ENCODE measurements at places on chromosomes 13 and 19.

DNA sequence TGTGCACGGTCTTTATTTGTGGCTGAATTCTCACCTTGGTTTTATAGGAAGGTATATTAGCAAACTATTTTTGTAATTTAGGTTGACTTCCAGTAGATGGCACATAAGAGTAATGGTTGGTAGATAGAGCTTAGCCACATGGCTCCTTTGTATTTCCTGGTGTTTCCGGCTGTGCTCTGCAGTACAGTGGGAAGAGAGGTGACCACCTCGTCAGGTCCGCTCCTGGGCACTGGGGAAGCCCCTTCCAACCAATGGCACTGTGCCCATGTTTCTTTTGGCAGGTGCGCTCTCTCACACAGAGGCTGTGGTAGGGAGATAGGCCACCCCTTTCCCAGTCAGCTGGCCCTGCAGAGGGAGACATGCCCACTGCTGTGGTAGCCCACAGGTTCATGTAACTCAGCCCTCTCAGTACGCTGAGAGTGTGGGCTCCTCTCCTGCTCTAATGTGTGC is 74.3 kb upstream of the ATP12A start:
- no peak for DNase-seq

- DNase-seq, result no peak
Measured at GRCh38 chr13:47556703-47557102, 444.4 kb downstream of the SUCLA2 start.

DNA sequence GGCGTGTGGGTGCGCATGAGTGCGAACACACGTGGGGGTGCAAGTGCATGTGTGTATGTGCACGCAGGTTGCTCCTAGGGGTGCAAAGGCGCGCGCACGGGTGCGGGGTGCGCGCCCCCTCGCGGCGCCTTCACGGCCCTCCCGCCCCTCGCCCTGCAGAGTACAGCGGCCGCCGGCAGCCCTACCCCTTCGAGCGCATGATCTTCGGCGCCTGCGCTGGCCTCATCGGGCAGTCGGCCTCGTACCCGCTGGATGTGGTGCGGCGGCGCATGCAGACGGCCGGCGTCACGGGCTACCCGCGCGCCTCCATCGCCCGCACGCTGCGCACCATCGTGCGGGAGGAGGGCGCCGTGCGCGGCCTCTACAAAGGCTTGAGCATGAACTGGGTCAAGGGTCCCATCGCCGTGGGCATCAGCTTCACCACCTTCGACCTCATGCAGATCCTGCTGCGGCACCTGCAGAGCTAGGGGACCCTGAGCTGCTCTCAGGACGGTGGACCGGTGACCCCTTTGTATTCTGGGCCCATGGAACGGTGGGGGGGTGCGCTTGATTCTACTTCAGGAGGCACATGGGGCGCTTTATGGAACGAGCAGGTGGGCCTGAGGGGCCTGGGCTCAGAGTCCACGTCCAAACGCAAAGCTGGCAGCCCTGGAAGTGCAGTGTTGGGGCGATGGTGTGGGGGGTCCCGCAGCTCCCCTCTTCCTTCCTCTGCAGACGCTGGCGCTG is 27.7 kb downstream of the TMEM161A start:
- DNase-seq, result peak; percentile 45

- peak; percentile 60 for DNase-seq
Measured at GRCh38 chr13:111388851-111389500, 68.5 kb downstream of the TEX29 start.

DNA sequence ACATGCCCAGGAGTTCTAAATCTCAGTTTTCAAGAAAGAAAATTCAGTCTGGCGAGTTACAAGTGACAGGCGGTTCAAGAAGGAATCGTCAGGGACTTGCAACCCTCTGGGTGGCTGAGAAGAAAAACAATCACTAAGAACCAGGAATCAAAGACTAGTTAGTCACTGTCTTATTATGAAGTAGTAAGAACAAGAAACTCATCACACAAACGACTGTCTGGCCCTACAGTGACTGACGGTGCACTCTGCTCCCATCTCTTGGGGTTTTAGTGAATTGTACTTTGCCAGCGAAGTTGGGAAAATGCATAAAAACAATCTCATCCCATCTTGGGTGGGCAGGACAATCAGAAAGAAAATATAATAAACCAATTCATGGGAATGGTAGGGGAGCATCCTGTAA is 63.7 kb upstream of the SACS start:
- no peak for DNase-seq

DNA sequence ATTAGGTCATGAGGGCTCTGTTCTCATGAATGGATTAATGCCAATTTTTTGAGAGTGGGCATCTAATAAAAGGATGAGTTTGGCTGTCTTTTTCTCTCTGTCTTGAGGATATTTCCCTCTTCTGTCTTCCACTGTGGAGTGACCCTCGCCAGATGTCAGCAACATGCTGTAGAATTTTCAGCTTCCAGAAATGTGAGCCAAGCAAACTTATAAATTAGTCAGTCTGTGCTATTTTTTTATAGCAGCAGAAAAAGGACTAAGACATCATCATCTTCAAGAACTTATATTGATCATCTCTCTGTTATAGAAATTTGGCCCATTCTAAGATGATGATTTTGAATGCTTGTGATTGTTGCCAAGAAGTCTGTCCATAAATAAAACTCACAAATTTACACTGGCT is 431.4 kb downstream of the FGF9 start:
- no peak for DNase-seq

GRCh38 chr13:54029226-54029625 is 1000.6 kb downstream of the OLFM4 start:
- DNase-seq, result no peak

DNA sequence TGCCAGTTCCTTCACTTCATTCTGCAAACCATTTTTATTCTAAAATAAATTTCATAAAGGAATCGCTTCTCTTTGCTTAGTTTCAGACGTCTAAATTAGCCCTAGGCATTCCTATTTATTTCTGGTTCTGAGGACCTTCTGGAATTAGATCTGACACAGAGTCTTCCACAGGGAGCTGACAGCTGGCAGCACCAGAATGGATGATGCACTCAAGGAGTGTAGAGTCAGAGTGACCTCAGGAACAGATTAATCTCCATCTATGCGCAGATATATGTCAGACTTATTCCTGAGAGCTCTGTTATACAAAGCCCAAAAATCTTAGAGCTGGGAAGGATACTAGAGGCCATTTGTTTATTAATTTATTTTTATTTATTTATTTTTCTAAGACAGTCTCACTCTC is 450.8 kb downstream of the HS6ST3 start:
- DNase-seq, result no peak

DNA sequence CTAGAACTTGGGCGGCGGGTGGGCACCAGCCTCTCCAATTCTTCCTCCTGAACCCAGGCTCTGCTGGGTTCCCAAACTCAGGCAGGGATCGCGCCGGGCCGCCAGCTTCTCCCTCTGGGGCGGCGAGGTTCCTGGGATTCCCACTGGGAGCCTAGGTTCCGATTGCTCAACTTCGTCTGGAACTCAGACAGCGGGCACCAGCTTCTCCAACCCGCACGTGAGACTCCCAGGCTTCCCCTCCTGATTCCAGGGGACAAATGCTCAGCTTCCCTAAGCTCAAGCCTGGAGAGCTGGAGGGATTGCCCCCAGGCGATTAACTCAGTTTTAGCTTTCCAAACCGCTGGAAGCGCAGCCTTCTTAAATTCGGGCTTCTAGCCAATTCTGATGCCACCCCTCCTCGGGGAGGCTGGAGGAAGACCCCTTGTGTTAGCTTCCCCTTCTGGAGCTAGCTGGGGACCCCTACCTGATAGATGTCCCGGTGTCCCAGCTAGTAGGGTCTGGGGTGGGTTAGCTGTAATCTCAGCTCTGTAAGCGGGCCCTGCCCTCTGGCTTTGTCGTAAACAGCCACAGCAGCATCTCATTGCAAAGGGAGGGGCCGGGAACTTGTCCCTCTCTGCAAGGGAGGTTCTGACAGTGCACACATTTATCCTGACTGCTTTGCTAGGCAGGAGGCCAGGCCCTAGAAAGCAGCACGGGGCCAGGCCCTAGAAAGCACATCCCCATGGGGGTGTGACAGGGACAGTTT is 671 bp downstream of the MCOLN1 start:
- DNase-seq, result no peak

DNA sequence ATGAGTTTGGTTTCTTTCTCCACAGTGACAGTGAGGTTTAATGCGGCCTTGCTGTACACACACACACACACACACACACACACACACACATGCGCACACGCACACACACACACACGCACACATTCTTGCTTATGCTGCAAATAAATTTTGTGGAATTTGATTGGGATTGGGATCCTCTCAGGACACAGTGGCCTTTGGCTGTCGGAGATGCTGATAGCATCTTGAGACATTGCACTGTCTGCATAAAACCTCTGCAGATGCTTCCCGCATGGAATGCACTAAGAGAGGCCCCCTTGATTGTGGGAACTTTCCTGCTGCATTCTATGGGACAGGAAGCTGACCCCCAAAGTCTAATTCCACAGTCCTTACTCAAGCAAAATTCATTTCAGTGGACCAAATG is 145.6 kb downstream of the FLT1 start:
- no peak for DNase-seq

DNA sequence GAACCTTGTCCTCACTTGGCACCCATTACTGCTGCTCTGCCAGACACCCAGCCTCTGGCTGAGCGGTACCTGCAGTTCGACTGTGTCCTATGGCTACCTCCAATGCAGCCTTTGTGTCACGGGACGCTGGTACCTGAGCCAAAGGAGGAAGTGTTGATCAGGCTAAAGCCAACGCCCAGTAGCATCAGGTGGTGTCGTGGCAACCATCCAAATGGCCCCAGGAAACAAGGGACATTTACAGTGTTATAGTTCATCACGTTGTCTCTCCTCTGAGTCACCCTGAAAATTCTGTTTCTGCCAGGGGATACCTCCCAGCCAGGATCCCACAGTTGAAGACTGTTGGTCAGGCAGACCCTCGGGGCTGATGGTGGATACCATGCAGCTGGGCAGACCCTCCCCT is 10.1 kb downstream of the RHPN2 start:
- DNase-seq, result no peak

DNA sequence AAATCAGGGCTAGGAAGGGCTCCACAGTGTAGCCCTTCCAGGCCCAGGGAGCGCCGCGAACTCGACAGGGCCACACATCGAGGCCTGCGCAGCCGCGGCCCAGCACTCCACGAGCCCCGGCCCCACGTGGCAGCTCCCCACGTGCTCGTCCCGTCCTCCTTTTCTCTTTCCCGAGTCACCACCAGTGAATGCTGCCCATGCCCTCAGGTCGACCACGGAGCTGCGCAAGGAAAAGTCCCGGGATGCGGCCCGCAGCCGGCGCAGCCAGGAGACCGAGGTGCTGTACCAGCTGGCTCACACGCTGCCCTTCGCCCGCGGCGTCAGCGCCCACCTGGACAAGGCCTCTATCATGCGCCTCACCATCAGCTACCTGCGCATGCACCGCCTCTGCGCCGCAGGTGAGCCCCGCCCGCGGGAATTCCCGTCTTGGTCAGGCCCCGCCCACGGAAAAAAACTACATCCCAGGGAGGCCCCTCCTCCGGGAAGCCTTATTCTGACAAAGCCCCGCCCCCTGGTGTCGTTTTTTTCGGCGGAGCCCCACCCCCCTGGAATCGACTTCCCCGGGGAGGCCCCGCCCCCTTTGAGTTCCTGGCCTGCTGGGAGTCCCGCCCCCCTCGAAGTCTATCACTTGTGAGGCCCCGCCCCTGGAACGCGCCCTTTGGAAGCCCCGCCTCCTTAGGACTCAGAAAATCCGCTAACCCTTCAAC is 7.0 kb downstream of the HIF3A start:
- peak; percentile 25 for DNase-seq

DNA sequence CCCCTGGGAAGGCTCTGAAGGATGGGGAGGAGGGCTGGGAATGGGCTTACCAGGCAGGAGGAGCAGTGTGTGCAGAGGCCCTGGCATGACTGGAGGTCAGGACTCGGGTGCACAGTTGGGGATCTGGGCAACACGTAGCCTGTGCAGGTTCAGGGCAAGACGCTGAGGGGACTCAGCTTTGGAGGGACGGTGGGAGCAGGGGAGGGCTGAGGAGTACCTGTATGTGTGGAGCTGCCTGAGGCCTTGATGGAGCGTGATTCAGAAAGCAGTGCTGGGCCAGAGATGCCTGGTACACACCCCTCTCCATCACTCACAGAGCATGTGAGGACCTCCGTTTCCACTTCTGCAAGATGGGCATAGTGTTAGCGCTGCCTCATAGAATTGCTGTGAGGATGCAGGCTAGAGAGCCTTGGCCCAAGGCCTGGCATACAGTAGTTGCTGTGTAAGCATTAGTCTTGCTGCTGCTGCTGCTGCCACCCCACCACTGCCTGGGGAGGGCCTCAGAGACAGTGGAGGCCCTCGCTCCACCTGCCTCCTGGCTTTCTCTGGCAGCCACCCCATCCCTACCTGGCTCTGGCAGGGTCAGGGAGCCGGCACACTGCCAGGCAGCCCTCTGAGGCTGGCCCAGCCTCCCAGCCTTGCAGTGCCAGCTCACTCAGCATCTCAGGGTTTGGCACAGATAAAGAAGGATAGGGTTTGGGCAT is 2.4 kb downstream of the PAK4 start:
- no peak for DNase-seq

- DNase-seq, result peak; percentile 39
Measured at GRCh38 chr13:48975101-48975855, 434 bp upstream of the FNDC3A start.

- peak; percentile 51 for DNase-seq
Measured at GRCh38 chr19:57103573-57104277, 16.1 kb upstream of the USP29 start.

DNA sequence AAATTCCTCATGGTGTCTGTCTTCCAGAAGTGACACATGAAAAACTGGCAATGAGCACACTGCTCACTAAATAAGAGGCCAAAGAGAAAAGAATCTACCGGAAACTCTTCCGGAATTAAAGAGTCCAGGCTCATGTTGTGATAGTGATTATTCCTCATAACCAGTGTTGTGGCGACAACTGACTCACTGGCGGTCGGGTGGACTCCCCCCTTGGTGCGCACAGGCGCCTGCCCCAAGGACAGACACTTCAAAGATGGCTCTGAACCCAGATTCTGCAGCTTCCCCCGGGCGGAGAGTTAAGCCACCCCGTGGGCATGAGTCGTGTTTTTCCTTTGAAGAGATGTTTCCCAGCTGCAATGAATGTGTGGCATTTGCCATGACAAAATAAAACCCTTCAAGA is 10.3 kb downstream of the IL17D start:
- no peak for DNase-seq

DNA sequence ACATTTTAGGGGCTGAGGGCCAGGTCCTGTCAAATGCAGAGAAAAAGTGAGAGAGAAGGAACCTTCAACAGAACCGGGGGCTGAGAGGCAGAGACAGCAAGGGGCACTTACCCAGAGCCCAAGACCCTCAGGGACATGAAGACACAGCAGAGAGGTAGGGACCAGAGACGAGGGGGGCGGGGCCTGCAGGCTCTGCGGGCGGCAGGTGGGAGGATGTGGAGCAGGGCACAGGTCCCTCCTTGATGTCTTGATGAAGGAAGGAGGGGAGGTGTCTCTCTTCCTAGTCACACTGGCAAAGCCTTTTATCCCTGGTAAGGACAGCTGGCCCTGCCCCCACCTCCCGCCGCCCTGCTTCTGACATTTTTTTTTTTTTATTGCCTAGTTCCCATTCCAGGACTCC is at the start of gene KLK14:
Gene KLK14 (minus strand): TSS at position 277 of the 400 bp plus-strand sequence. CDS start 273 bp downstream, at position 4.
- DNase-seq, result no peak

DNA sequence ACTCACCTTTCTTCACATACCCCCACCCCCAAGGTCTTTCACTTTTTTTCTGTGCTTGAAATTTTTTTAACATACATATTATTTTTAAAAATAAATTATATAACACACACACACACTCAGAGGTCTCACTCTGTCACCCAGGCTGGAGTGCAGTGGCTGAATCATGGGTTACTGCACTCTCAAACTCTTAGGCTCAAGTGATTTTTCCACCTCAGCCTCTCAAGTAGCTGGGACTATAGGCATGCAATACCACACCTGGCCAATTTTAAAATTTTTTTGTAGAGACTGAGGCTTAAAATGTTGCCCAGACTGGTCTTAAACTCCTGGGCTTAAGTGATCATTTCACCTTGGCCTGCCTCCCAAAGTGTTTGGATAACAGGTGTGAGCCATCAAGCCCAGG is 32.9 kb upstream of the ZNF429 start:
- DNase-seq, result no peak
